A549 (cell line): ENCODE measurements at places on chromosomes 5 and 9.
A peak's percentile ranks its signal among the peaks of the same experiment; 100 is the strongest.

DNA sequence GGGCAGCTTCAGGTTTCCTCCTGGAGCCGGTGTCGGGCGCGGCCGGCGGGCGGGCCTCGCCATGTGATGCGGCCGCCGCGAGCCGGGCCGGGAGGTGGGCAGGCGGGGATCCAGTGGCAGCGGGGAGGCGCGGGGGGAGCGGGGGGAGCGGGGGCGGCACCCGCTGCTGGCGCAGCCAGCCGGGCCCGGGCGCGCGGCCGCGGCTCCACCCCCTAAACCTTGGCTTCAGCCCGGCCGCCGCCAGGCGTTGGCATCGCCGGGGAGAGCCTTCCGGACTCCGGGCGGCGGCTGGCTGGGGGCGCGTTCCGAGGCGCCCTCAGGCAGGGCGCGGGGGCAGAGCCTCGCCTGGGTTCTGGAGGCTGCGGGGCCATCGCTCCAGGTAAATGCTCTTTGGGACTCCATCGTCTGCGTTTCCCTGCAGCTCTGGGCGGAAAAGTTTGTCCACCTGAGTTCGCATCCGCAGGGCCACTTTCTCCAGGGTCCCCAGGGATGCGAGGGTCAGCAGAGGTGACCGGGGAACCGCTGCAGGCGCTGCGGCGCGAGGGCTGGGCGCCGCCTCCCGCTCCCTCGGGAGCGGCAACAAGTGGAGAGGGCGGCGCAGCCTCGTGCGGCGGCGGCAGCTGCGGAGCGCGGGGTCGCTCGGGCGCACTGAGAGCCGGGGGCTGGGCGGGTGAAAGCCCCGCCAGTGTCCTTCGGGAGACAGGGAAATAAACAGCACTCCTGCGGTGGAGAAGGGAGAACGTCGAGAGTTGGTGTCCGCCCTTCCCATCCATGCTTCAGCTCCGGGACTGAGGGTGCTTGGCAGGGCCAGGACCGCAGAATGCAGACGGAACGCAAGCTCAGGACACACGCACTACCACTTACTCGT is at the start of gene ARHGEF28:
TSS of gene ARHGEF28 (plus strand) at position 253 of the 868 bp plus-strand sequence. CDS start 58,656 bp downstream, outside the sequence.
- DNase-seq, result peak; percentile 73

DNA sequence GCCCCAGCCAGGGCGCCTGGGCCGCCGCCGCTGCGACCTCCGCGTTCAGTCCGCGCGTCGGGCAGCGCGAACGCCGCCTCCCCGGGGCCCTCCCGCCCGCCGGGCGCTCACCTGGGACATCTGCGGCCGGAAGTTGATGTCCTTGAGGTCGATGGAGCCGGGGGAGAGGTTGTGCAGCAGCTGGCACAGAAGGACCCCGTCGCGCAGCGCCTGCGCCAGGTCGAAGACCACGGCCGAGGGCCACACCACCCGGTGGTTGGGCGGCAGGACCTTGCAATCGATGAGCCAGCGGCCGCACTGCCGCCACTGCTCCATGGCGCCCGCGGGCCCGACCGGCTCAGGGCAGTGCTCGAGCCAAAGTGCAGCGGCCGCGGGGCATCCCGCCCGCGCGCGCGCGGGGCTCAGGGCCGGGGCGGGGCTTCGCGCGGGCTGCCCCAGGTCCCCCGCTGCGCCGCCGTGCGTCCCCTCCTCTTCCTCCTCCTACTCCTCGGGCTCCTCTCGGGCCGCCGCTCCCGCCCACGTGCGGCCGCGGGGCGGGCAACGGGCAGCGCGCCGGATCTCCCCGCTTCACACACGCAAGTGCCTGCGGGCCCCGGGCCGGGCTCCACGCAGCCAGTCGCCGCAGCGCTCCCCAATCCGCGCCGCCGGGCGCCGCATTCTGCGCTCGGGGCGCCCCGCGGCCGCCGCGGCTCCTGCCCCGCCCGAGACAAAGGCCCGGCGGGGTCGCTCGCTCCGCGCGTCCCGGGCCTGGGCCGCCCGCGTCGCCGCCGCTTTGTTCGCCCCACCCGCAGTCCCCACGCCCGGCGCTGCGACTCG is at the start of gene VAV2:
TSS of gene VAV2 (minus strand) at position 361 of the 816 bp plus-strand sequence. CDS start at position 315, 46 bp downstream.
- DNase-seq, result peak; percentile 61

GRCh38 chr5:154771383-154771901 is 16.3 kb downstream of the LARP1 start:
- no peak for DNase-seq

- no peak for DNase-seq
These were observed 46.7 kb upstream of the TBC1D9B start for GRCh38 chr5:179954434-179954833.

DNA sequence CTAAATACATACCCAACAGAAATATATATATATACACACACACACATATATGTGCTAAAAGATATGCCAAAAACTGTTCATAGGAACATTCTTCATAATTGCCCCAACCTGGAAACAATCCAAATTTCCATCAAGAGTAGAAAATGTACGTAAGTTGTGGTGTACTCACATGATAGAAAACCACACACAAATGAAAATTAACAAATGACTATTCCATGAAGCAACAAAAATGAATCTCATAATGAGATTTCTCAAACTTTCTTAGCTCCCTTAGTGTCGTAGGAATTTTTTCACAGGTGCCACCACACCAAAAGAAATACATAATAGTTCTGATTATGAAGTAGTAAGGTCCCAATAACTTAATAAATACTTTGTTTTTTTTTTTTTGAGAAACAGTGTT is 7.8 kb downstream of the ATP10B start:
- no peak for DNase-seq

DNA sequence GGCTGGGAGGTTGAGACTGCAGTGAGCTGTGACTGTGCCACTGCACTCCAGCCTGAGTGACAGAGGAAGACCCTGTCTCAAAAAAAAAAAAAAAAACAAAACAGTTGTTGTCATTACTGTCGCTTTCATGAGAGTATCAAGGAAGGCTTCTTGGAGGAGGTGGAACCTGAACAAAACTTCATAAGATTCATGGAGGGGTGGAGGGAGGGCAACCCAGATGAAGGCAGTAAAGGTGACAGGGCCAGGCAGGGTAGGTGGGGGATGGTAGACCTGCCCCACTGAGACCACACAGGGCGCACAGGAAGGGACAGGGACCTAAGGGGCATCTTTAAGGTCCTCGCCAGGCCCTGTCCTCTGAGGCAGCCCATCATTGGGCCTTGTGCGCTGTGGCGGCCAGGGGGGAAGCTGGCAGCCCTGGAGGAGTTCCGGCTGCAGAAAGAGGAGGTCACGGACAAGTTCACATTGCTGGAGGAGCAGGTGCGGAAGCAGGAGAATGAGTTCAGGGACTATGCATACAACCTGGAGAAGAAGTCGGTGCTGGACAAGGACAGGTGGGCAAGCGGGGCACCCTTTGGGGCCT is 3.5 kb downstream of the CFAP157 start:
- DNase-seq, result no peak

- DNase-seq, result no peak
These were observed 32.6 kb downstream of the IPPK start for GRCh38 chr9:92637326-92637725.

DNA sequence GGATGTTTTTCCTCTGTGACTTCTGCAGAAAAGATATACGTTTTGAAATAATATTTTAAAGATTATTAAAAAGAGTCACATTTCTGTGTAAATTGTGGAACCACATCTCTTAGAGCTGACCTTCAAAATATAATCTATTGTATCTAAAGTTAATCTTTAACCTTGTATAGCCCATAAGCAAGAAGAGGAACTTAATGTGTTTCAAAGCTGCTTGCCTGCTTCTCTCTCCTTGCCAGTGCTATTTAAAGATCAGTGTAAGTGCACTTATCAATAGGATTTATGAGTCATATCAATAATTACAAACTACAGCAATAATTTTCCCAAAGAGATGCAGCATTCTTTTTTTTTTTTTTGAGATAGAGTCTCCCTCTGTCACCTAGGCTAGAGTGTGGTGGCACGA is 29.4 kb upstream of the GDA start:
- no peak for DNase-seq

DNA sequence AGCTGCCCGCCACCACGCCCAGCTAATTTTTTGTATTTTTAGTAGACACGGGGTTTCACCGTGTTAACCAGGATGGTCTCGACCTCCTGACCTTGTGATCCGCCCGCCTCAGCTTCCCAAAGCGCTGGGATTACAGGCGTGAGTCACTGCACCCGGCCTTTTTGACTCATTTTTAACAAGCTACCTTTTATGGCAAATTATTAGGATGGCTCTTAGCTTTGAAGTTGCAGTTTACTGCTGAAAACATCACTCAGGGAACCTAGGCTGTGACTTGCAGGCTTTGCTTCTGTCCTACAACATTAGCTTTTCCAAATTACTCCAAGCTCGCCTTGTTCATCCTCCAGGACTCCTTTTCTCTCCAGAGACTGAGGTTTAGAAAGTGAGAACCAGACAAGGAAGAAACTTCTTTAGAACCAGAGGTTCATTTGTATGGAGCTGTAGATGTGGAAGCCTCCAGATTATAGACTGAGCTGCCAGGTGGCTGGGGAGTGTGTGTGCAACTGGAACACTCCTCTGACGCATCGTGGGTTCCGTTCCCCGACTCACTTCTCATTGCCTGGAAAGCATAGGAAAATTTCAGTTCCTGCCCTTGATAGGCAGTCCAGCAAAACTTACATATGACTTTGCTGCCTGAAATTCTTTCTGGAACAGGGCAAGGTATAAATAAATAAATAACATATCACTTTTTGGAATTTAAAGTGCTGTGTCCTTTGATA is 23.8 kb upstream of the SPTAN1 start:
- no peak for DNase-seq

- no peak for DNase-seq
These were observed 33.8 kb downstream of the HTR1A start for GRCh38 chr5:63928451-63928850.

GRCh38 chr9:92781899-92782298 is 17.3 kb upstream of the BICD2 start:
- no peak for DNase-seq

- DNase-seq, result no peak
These were observed 64.3 kb downstream of the CDH18 start for GRCh38 chr5:19923742-19924141.

DNA sequence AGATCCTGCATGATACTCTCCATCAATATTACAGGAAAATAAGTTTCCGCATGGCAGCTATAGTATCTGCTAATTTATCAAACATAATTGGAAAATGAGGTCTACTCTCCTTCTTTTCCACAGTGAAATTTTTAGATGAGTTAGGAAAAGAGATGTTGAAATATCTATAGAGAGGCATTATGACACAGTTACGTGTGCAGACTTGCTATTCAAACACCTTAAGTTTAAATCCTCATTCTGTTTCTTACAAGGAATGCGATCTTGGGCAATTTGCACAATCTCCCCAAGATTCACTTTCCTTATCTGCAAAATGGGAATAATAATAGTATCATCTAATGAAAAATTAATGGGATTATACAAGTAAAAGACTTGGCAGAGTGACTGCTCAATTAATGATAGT is 91.7 kb upstream of the SLCO6A1 start:
- no peak for DNase-seq

GRCh38 chr9:38318759-38319495 is 73.6 kb upstream of the ALDH1B1 start:
- DNase-seq, result peak; percentile 10

DNA sequence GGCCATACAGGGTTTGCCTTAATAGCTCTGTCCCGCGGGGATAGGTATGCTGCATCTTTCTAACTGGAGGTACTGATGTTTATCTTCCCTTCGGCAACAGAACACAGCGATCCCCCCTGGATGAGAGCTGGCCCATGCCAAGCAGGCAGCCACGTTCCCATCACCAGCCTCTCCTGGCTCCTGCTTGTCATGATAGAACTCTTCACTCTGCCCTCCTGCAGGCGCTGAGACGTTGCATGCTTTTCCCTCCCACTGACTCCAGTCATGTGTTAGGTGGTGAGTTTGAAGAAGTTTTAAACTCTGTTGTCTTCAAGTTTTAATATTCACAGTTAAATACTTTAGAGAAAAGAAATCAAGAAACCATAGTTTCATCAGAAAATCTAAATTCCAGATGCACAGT is 60.0 kb downstream of the MED27 start:
- DNase-seq, result no peak

DNA sequence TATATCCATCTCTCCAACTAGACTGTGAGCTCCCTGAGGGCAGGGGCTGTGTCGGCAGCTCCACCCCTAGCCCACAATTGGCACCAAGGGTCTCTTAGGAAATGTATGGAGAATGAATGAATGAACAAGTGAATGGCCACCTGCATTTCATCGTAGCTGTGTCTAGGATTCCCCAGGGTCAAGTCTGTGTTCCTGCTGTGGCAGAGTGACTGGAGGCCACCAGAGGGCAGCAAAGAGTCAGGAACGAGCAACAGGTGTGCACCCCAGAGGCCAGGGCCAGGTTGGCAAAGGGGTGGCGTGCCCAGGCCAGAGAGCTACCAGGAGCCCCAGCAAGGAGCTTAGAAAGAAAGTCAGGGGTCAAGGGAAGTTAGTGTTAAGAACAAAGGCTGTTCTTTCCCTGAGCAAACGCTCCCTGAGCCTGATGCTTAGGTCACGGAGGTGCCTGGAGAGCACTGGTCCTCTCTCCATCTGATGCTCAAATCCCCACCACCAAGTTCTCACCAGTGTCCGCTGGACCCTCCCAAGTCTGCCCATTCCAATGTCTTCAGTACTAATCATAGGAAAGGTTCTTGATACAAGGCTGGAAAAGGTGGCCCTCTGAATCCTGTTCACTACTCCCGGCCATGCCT is 160.7 kb downstream of the PAX5 start:
- peak; percentile 73 for DNase-seq

- no peak for DNase-seq
These were observed 36.4 kb downstream of the ZNF366 start for GRCh38 chr5:72470826-72471225.

DNA sequence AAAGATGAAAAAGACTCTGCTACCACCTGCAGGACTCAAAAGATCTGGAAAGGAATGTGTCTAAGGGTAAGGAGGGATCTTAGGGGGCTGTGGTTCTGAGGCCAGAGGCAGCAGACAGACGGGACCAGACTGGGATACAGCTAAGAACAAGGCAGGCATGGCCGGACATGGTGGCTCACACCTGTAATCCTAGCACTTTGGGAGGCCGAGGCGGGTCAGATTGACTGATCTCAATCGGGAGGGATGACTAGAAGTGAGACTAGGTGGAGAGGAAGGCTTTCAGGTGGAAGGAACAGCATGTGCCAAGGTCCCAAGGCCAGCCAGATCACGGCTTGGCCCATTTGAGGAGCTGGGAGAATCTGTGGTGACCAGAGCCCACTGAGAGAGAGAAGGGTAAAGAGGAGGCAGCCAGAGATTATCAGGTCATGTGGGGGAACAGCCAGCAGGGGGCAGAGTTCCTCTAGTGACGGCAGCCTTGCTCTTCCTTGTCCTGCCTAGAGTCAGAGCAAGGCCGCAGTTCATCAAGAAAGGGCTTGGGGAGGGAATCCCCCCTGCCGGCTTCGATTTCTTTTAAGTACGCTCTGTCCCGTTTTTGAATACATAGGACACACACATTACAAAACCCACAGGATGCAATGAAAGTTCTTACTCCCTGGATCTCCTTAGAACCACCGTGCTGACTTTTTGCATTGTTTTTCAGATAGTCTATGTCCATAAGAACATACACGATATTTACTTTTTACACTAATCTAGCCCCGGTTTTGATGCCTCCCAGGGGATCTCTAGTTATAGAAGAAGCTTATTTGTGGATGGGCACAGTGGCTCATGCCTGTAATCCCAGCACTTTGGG is 2.6 kb upstream of the OLFML2A start:
- peak; percentile 88 for DNase-seq

DNA sequence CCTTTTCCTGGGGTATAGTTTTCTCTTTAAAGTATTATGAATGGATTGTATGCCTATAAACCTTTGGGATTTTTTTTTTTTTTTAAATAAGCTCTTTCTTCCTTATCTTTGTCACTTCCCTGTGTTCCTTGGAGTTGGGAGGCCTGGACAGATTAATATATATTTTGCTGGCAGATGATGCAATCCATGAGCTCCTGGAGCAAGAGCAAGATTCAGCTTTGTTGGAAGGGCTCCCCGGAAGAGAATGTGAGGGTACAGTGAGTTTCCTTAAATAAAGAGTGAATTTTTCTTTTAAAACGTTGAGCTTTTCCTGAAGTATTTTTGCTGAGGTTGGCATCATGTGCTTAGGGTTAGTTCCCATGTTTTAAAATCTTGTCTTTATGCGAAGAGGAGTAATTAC is 98.7 kb upstream of the SLC28A3 start:
- no peak for DNase-seq
